Smooth muscle cell of the umbilical artery (primary cell): ENCODE measurements at places on chromosomes 12 and 14. TPM values are rescaled to one million over a fixed set of nuclear protein-coding genes. Genes with fewer than 3 reads are reported as not detected.

The CLEC4A gene
- 0.18 TPM in 1 of 2 replicates, not detected in the other for total RNA-seq

The BCL11B gene
- total RNA-seq = 0.14 and 0.30 TPM in 2 replicates

The DHRS2 gene
- 1.3 and 3.9 TPM in 2 replicates for total RNA-seq

The HNRNPC gene
- total RNA-seq = 597 and 614 TPM in 2 replicates

The HHIPL1 gene
- total RNA-seq = 7.7 and 11.1 TPM in 2 replicates

The PABPN1 gene
- 98.9 and 104 TPM in 2 replicates for total RNA-seq
